Hippocampal formation (tissue), 2 donors: ENCODE measurements at places on chromosomes 1 and 21.

DNA sequence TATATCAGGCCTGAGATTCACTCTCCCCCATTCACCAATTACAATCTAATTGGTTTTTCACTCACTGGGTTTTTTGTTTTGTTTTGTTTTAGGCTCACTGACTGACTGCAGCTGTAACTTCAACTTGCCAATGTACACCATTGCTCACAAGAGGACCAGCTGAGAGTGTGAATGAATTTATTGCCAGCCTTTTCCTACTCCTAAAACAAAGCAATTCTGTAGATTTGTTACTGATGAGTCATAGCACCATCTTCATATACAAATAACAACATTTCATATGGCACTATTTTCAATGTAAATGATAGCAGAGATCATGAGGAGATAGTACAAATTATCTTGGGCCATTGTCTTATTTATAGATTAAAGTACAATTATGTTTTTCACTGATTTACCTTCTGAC lies 76.0 kb upstream of the DPYD start:
- no peak for DNase-seq

DNA sequence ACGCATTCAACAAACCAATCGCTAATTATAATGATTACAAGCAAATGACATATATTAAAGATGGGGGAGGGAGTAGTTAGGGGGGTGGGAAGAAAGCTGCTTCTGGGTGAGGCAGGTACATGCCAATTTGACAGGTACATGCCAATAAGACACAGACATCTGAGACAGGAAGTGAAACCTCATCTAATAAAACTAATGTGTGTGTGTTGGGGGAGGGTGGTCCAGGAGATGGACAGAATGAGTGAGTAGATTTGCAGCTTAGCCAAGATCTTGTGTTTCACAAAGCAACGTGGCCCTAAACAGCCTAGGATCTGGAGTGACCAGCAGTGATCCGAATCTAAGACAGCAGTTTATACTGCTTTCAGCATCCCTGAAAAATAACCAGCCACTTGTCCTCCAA lies 10.8 kb downstream of the CFAP45 start:
- DNase-seq: no peak

GRCh38 chr1:168893359-168893801 lies 164.4 kb upstream of the DPT start:
- no peak for DNase-seq

GRCh38 chr1:198845851-198846250 lies 207.0 kb downstream of the PTPRC start:
- DNase-seq: no peak

DNA sequence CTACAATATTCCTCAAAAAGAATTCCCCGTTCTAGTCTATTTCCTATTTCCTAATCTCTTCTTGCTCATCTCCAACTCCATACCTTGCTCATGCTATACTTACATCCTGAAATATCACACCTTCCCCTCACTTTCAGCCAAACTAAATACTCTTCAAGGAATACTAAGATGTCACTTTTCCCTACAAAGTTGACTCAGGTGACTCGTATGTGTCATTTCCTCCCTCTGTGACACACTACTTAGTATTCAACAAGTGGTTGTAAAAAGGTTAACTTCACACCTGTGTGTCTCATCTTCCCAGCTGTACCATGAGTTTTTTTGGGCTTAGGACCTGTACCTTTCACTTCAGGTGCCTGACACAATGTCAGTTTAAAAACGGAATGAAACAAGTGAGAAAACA lies 81.9 kb upstream of the LBR start:
- DNase-seq: no peak

DNA sequence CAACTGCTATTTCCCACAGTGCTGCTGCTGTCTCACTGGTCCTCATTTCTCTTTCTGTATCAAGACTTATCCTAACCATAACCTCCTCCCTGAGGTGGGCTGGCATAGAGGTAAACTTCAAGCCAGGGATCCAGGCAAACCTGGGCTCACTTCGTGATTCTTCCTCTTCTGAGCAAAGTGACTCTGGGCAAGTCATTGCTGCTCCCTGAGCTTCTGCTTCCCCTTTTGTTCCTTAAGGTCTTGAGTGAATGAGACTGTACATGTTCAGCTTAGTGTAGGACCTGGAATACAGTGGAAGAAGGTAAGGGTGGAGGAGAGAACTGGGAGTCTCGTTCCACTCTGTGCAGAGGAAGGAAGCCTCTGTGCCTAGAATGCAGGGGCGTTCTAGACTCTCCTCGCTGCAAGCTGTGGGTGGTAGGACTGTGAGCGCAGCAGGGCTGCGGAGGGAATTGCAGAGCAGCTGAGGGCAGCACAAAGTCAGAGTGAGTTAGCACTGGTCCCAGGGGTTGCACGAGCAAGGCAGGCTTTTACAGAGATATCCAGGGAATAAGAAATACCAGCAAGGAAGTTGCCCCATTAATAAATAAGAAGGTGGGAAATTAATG lies 11.4 kb upstream of the ERI3 start:
- no peak for DNase-seq

DNA sequence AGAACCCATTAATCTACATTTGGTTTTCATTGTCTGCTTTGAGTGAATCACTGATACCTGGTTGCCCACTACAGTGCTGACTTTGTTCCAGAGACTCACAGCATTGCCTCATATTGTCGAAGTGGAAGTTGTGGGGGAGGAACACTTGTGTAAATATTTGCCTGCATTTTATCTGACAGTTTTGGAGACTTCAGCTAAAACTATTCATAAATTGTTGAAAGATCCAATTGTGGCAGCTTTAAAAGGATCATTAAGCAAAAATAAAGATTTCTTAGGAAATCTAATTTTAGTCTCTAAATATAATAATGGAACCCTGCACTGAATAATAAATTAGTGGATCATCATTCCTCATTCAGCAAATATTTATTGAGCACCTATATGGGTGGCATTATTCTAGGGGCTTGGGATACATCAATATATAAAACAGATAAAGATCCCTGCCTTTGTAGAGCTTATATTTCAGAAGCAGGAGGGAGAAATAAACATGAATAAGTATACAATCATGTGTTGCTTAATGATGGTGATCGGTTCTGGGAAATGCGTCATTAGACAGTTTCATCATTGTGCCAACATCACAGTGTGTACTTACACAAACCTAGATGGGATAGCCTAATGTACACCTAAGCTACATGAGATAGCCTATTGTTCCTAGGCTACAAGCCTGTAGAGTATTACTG lies 73.5 kb downstream of the OSBPL9 start:
- DNase-seq: no peak

GRCh38 chr1:65055747-65056146 lies 89.4 kb upstream of the JAK1 start:
- no peak for DNase-seq

DNA sequence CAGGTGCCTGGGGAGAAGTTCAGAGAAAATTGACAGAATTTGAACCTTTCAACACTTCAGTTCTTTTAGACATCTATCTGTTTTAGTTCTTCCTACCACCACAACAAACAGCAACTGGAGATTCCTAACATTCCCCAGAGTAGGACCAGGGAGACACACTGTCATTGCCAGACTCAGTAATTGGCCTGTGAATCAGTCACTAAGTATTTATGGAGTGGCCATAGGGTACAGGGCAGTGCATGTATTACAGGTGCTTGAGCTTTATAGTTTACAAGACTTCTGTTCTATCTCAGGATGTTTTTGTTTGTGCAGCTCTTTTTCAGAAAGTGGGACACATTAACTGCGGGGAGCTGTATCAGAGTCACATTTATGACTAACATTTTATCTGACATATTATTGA lies 1.7 kb downstream of the CDC14A start:
- DNase-seq: no peak

- no peak for DNase-seq
Measured at GRCh38 chr1:156226116-156226538, 13.3 kb downstream of the PMF1 start.

DNA sequence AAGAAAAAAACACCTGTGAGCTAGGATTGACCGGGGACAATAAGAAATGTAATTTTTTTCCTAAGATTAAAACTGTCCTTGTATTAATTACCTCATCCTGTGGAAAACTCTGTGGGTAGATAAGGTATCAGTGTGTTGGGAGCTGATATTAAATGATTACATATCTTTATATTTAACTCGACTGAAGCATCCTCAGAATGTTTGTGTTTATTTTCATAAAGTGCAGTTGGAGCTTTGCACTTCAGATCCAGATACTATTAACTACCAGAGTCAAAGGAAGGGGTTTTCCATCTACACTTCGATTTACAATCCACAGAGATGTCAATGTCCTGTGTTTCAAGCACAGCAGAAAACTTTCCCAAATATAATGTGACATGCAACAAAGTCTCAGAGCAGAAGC lies 164.5 kb downstream of the NR5A2 start:
- DNase-seq: no peak
